Right atrium auricular region (tissue), 2 donors: ENCODE measurements at places on chromosomes 1 and 21. TPM values are rescaled to one million over a fixed set of nuclear protein-coding genes. Genes with fewer than 3 reads are reported as not detected.

Gene TMEM167B
- 18.9 TPM for total RNA-seq

DNA sequence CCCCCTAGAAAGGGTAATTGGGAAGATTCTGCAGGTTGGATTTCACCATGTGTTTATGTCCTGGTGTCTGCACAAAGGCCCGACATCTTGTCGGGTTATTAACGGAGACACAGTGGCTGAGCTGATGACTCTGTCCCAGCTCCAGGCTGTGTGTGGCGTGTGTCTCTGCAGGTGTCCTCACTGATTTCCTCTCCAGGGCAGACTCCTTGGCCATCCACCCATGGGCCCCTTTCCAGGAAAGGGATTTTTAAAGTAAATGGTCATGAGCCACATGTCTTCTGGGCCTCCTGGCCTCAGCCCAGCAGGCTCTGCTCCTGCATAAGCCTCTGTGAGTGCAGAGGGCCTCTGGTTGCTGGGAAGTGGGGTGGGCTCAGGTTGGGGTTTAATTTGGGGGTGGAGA lies 418.7 kb upstream of the VAMP3 start:
- no peak overlapping the region for H3K27ac ChIP-seq
- no peak overlapping the region for H3K4me3 ChIP-seq
- no peak for DNase-seq
- H3K36me3 ChIP-seq = no peaks in the 10 kb centered on the region
- no peaks in the 10 kb centered on the region for H3K4me1 ChIP-seq

DNA sequence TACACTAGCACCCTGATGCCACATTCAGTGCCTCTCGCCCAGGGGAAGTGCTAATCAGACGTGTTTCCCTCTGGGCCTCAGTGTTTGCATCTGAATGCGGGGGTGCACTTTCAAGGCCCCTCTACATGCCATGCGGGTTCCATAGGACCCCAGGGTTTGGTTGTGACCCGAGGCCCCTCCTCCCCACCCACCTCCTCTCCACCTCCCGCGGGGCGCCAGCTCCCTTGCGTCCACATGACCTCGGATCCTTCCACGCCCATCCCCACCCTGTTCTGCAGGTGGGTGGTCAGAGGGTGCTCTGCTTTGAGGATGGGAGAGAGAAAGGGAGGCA lies 5.1 kb upstream of the RUNX3 start:
- no peak for DNase-seq
- H3K27ac ChIP-seq = no peak overlapping the region
- H3K36me3 ChIP-seq = no peaks in the 10 kb centered on the region
- peaks cover 26% of the 10 kb centered on the region for H3K4me1 ChIP-seq

- H3K36me3 ChIP-seq = no peaks in the 10 kb centered on the region
- no peak overlapping the region for H3K4me3 ChIP-seq
- peaks cover 11% of the 10 kb centered on the region for H3K4me1 ChIP-seq
- no peak overlapping the region for H3K27ac ChIP-seq
- no peak for DNase-seq
- no peaks in the 10 kb centered on the region for H3K27me3 ChIP-seq
Observed at GRCh38 chr1:169160845-169161495, 54.5 kb downstream of the ATP1B1 start.

DNA sequence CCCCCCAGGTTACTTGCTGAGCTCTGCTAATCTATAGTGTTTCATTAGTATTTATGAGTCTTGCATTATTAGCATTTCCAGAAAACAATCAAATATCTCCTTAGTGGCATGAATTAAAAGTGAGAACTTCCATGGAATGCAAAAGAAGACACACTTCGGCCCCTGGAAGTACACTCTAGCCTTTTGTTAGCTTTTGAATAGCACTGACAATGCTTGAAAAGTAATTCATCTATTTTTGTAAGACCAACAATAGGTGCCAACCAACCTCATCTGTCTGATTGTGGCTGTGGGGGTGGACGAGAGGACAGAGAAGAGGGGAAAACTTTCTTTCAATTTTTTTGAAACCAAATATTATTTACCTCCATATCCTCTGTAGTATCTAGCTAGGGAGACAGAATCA lies 27.8 kb downstream of the KIAA0040 start:
- H3K27ac ChIP-seq = no peak overlapping the region
- peaks cover 54% of the 10 kb centered on the region for H3K36me3 ChIP-seq
- no peaks in the 10 kb centered on the region for H3K27me3 ChIP-seq
- no peak for DNase-seq
- no peaks in the 10 kb centered on the region for H3K4me1 ChIP-seq

GRCh38 chr1:8427493-8427892 lies 109.6 kb downstream of the SLC45A1 start:
- no peak for DNase-seq
- no peak overlapping the region for H3K4me3 ChIP-seq
- no peaks in the 10 kb centered on the region for H3K4me1 ChIP-seq
- H3K36me3 ChIP-seq = no peaks in the 10 kb centered on the region
- peak overlapping the region; percentile 35 for H3K27ac ChIP-seq
